Calu3 (cell line): ENCODE measurements at places on chromosomes 2 and 18.

DNA sequence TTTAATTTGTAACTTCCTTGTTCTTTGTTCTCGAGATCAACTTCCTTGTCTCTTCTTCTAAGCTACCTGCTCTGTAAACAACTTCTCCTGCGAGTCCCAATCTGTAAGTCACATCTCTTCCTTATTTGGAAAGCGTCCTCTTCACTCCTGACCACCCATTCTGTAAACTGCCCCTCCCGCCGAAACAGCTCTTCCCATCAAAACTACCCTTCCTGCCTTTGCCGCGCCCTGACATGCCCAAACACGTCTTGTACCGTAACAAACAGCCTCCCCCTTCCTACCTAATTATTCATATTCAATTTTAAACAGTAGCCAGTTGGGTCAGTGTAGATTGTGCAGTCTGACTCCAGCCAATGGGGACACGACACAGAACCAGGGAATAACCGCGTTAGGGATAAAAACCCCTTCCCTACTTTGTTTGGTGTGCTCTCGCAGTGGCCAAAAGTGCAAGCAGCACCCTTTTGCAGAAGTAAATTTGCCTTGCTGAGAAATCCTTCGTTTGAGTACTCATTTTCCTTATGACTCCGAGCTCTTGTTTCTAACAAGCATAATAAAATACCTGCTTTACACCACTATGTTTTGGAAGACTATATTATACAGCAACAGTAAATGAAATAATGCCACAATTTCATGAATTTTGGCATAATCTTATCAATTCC lies 39.8 kb downstream of the PIAS2 start:
- DNase-seq = no peak

DNA sequence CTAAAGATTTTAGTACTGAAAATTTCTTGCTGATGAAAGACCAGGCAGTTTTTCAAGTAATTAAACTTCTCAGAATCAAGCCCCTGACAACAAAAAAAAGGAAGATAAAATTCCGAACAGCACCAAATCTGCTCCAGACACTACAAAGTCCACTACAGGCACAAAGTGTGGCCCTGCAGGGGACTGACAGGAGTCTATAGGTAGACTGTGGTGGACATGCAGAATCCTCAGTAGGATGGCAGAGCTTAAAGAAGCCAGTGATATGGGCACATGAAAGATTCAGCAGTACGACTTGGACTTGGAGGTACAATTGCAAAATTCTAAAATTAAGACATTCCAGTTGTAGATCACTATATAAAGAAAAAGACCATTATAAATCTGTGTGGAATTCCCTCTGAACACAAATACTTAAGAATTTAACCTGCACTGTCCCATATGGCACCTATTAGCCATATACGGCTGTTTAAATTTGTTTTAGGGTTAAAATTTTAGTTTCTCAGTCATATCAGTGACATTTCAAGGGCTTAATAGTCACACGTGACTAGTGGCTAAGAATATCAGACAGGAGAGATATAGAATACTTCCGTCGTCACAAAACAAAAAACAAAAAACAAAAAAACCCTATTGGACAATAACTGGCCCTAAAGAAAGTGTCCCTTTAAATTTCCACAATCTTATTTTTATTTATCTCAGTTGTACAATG lies 32.0 kb downstream of the SFT2D3 start:
- DNase-seq = no peak

DNA sequence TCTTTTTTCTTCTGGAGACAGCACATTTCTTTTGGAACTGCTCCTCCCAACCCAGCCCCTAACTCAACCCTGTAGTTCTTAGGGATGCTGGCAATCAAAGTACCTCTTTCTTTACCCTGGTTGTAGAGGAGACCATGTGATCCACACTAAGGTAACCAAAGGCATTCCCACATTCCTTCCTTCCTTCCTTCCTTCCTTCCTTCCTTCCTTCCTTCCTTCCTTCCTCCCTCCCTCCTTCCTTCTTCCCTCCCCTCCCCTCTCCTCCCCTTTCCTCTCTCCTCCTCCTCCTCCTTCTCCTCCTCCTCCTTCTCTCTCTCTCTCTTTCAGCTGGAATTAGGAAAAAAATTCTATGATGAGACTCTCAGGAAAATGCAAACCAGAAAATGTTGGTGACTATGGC lies 13.8 kb upstream of the RAPH1 start:
- no peak for DNase-seq

DNA sequence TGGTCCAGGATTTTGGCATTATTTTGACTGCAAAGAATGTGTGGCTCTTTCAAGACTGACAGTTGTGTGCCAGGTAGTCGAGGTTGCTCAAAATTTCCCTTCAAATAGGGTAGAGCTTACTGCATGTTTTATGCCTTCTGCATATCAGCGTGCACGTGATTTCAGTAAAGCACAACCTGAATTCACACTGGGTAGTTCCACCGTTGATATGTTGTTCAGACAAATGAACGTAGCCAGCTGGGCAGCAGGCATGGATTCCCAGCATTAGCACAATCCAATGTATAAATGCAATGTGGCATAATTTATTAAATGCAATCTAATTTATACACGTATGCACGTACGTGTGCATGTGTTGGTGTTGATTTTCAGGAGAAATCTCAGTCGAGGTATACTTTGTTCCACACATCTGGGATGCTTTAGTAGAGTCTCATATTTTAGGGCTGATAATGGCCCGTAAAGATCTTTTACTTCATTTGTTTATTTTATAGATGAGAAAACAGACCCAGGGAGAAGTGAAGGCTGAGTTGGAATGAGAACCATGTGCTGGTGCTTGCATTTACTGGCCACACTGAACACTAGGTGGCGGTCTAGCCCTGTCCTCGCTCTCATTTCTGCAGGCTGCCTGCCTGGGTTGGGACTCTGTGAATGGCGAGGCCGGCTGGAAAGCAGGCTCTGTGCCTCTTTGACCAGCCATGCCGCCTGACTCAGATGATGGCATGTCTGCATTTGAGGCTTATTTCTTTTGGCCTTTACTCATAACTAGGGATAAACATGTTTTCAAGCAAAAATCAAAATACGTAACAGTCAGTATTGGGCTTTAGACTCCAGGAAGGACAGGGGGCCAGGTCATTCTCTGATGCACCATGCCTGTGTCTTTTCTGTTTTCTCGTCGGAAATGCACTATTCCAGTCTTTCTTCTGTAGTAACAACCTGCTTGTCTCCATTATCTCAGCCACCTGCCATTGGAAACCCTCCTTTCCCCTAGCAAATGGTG lies 120.4 kb downstream of the RNF144A start:
- peak; percentile 72 for DNase-seq

DNA sequence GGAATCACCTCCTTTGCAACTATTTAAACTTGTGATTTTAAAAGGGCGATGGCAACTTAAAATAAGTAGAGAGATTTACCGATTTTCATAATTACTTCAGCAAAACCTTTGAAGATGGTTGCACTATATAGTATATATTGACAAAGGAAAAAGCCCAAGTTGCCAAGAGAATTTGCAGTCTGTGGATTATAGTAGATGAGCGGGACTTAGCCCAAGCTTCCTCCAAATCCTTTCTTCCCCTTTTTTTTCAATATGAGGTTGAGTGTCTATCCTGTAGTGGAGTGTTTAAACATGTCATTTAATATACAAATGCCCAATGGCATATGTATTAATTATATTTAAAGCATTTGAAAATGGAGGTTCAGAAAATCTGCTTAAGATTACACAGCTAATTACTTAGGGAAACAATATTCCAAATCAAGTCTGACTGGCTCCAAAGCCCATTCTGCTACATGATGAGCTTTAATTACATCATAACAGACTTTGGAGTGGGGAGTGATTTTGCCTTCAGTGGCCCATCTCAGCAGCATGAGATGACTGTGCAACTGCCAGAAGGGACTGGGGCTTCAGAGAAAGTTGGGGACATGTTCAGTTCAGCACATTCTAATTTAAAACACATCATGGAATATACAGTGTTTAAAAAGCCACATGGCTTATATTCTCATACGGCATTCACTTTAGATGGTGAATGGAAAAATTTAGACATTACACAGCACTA lies 73.2 kb downstream of the COL3A1 start:
- no peak for DNase-seq

- DNase-seq = no peak
Measured at GRCh38 chr2:239688840-239689239, 288.0 kb upstream of the HDAC4 start.

DNA sequence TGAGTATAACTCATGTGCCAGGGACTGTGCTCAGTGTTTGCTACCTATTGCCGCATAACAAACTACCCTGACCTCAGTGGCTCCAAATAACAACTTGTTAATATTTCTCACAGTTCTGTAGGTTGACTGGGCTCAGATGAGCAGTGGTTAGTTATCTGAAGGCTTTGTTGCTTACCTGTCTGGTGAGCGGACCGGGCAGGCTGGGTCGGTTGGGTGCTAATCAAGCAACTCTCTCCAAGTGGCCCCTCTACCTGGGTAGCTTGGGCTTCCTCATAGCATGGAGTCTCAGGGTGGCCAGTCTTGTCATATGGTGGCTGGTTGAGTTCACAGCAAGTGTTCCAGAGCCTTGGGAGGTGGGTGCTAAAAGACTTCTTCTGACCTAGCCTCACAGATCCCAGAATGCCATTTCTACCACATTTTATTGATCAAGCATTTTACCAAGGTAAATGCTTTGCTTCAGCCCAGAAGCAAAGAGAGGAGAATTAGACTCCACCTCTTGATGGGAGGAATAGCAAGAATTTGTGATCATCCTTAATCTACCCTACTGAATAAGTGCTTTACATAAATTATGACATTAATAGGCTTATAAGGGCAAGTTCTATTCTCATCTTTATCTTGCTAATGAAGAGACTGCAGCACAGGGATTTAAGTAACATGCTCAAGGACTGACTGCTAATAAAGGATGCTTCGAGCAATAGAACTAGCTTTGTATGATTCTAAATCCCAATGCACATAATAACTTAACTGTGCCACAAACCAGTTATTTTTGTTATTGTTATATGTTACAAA lies 16.9 kb downstream of the RAB31 start:
- no peak for DNase-seq

GRCh38 chr2:169254774-169255173 lies 107.6 kb downstream of the LRP2 start:
- DNase-seq = no peak

DNA sequence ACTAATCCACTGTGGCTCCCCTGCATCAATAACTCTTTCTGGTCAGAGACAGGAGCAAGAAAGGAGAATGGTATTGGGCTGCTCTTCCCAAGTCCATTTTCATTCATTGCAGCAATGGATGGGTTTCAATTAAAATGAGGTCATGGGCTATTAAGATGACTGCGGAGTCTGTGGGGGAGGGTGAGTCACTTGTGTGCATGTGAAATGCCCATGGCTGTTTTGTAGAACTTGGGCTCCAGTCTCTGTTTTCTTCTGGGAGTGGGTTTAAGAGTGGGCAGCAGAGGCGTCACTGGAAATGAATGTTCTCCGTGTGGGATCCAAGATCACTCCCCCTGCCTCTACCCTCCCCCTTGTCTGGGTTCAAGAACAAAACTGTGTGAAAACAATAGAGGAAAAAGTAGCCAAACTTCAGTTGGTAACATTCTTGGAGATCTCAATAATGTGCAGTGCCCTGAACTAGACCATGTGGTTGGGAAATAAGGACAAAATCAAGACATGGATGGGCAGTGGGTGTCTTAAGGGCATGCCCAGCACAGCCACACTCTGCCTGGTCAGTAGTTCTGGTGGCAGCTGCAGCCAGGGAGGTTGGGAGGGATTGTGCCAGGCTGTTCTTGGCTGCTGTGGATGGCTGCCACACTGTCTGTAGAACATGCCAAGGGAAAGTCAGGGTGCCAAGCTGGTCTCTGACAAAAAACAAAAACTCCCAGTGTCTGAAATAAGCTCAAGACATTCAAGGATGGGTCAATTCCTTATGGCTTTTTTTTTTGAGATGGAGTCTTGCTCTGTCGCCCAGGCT lies 68.2 kb upstream of the CXCR4 start:
- no peak for DNase-seq

- DNase-seq = no peak
Measured at GRCh38 chr2:211114826-211115455, 558.5 kb downstream of the CPS1 start.

GRCh38 chr2:46032996-46033395 lies 264.2 kb upstream of the EPAS1 start:
- DNase-seq = no peak

- no peak for DNase-seq
Measured at GRCh38 chr2:191565647-191566198, 112.2 kb upstream of the NABP1 start.

- DNase-seq = no peak
Measured at GRCh38 chr2:225037415-225038230, 4.6 kb downstream of the DOCK10 start.

DNA sequence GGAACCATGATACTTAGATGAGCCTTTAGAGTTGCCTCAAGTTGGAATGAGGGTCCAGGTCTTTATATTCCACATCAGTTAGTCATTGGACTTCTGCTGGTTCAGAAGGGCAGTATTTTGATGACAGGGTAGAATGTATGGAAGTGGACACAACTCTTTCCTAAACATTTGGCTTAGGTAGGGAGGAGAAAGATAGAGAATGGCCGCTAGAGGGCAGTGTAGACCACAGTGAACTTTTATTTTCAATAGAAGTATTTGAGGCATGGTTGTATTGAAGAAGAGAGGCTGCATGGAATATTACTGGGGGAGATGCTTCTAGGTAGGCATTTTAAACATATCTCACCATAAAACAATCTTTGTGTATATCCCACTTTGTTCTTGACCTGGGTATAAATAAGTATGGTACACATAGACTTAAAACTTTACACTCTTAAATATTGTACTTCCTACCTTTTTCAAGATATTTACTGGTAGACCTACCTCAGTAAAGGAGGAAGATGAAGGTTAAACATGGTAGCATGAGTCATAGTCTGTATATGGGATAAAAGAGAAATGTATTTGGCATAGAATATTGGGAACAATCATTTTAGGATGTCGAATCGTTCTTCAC lies 497.6 kb upstream of the FAM98A start:
- peak; percentile 57 for DNase-seq

- peak; percentile 56 for DNase-seq
Measured at GRCh38 chr2:28649481-28650265, 102.0 kb upstream of the PPP1CB start.

- no peak for DNase-seq
Measured at GRCh38 chr2:68645523-68645922, 2.1 kb downstream of the PROKR1 start.

DNA sequence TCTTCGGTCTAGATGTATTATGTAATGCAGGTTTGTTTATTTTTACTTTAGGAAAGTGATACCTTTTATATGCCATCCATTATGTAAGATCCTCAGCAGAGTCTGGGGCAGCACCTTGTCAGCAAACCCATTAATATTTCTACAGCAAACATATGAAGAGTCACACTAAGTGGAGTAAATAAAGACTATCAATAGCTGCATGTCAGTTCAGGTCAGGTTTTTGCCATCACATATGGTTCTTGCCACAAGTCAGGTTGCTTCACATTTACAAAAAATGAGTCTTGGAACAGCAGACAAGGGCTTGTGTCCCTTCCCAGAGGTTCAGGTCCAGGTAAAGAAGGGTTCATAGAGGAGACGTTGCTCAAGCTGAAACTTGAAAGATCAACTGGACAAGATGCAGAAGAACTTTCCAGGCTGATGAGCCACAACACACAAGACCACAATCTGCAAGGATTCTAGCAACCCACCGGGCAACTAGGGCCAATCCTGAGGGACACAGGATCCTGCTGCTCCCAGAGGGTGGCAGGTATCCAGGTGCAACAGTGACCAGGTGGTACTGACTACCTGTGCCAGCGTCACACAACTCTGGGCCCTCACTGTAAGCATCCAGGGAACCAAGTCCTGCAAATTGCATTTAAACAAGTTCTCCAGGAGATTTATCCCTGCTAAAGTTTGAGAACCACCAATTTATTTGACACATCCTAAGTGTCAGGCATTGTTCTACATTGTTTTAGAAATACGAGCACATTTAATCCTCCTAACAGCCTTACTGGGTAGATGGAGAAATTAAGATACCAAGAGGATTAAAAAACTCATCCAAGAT lies 215.8 kb downstream of the ALPK2 start:
- DNase-seq = no peak

GRCh38 chr18:62720766-62721613 lies 5.6 kb downstream of the PHLPP1 start:
- no peak for DNase-seq
